ENCODE measurements at places on chromosomes 16 and 17. TPM values are rescaled to one million over a fixed set of nuclear protein-coding genes. Genes with fewer than 3 reads are reported as not detected.

DNA sequence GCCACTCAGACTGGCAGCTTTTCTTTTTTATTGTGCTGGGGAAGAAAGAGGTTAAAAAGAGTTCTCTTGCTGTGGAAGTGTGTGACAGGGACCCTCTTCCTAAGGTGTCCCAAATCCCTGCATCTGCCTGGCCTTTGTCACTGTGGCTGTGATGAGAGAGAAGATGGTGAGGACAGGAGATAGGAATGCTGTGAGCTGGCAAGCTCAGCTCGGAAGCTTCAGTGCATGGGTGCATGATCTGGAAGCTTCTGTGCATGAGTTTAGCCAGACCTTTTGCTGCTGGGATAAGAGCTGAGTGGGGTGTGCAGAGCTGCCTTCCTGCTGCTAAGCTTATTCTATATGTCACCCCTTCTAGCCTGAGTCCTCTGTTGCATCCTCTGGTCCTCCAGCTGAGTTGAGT lies 103.3 kb upstream of the CACNG3 start:
- no peak for DNase-seq

DNA sequence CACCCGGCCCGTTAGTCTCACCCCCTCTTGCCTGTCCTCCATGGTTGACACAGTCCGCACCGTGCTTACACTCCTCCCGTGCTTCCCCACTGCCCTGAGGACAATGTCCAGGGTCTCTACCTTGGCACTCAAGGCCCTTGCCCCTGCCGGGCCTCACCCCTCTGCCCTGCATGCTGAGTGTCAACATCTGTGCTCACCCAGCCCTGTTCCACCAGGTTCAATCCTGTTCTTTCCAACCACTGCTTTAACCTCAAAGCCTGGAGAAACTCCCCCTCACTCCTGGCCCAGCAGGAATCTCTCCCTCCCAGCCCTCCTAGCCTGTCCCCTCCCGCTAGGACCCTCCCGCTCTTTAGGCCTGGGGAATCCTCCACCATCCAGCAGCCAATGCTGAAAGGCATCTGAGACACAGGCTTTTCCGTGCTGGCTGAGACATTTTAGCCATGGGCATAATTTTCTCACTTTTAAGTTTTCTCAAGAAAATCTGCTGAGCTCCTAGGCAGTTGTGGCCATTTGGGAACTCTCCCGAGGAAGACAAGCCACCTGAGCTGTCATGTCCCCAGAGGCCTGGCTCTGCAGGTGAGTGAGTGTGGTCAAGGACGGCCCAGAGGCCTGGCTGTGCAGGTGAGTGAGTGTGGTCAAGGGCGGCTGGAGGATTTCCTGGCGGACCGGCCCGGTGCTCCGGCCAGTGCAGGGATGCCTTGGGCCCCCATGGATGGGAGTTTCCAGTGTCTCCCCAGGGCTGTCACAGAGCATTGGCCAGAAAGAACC lies 10.8 kb upstream of the P2RX1 start:
- no peak for DNase-seq

DNA sequence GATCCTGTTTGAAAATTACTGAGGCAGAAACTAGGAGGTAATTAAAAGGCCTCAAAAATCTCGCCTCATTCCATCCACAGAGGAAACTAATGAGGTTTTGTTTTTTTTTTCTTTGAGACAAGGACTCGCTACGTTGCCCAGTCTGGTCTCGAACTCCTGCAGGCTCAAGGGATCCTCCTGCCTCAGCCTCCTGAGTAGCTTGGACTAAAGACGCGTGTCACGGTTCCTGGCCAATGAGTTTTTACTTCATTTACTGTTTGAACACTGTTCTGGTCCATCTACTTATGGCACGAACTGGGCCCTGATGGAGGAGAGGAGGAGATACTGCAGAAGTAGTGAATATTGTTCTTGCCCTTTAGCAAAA lies 600 bp upstream of the BLTP2 start:
- DNase-seq, result no peak

- DNase-seq, result peak; percentile 90
These were observed 78.3 kb upstream of the CIBAR2 start for GRCh38 chr16:85190572-85190971.

DNA sequence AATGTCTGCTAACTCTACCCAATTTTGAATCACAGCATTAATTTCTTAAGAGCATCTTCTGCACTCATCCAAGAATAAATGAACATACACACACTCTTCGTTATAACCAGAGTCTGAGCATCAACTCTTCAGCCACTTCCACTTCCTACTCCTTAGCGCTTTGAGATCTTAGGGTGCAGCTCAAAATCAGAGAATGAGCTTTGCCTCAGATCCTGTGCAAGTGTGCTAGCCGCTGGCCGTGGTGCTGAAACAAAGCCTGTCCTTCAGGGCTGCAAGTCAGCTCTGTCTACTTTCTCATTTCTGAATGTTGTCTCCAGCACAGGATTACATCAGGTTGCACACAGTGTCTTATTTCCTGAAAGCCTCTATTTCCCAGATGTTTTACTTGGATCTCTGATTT lies 165.4 kb downstream of the AIPL1 start:
- peak; percentile 75 for DNase-seq

DNA sequence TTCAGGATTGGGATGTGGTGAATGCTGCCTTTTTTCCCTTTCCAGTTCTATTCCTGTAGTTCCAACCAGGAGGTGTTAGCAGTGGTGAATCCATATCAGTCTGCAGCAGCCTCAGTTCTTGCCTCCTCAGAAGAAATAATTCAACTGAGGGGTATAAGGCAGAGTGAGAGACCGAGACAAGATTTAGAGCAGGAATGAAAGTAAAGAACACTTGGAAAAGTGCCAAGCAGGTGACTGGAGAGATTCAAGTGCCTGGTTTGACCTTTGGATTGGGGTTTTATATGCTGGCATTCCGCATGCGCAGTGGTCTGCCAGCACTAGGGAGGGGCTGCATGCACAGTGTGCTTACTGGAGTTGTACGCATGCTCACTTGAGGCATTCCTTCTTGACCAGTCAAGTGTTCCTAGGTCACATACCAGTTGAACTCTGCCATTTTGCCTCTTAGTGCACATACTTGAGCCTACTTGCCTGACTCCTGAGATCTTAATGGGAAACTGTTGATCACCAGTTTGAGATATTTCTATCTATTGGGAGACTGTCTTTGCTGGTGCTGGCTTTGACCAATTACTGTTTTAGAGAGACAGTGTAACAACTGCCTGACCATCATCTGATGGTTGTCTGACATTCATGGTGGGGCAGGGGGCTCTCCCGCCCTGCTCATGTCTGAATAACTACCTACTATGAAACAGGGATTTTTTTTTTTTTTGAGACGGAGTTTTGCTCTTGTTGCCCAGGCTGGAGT lies 680 bp upstream of the CCL15 start:
- no peak for DNase-seq

GRCh38 chr17:29007860-29008455 lies 2.1 kb upstream of the SEZ6 start:
- peak; percentile 87 for DNase-seq

The TMEM219 gene
- 92.2 TPM for total RNA-seq

The TAC4 gene
- total RNA-seq, result not detected

DNA sequence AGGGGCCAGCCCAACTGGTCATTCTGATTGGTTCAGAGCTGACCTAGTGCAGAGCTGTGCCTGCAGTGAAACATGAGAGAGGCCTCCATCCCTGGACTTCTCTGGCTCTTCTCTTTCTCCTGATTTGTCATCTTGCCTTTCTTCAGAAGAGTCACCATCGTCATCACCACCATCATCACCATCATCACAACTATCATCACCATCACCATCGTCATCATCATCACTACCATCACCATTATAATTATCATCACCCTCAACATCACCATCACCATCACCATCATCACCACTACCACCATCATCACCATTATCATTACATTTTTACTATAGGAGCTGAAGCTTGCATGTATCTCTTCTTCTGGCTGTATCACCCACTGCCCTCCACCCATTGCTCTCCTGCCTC lies 94.5 kb upstream of the FAM20A start:
- DNase-seq, result no peak

- DNase-seq, result no peak
These were observed 31.0 kb upstream of the BHLHA9 start for GRCh38 chr17:1239210-1239609.

DNA sequence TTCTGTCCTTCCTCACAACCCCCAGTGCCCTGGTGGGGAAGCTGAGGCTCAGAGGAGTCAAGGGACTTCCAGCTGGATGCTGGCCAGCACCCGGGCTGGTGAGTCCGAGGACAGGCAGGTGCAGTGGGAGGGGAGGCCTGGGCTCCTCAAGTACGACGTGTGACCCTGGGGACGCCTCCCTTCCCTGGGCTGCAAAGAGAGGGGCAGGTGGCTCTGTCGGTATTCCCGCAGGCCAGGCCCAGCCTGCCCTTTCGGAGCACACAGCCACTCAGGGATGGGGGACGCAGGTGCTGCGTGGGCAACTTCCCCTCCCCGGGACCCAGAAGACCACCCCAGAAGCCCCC lies 33.1 kb upstream of the PVALEF start:
- DNase-seq, result no peak

DNA sequence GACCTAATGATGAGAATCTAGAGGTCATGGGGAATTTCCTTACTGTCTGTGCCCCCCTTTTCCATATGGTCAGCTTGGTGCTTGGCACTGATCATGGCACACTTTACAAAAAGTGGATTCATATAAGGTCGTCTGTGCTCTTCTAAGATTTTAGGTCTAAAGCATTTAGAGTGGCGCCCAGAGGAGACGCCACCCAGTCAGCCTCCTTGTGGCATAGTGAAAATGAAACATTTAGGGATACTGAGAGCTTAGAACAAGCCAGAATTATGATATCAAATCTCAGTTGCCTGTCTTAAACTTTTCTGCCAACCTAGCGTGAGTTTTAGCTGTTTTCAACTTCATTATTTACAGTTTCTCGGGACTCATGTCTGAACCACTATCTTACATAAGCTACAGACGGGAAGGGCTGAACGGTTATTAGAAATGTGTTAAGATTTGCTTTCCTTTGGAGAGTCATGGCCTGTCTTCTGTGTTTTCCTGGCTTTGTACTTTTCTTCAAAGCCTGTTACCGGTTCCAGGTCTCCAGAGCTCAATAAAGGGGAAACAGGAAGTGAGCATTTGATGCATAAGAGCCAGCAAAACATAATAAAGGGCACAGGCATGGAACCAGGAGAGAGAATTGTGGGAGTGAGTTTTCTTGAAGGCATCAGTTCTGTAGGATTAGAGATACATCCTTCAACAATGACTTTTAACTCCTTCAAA lies 13.7 kb downstream of the ZNRF1 start:
- no peak for DNase-seq

The LUC7L gene
- 105 TPM for total RNA-seq

DNA sequence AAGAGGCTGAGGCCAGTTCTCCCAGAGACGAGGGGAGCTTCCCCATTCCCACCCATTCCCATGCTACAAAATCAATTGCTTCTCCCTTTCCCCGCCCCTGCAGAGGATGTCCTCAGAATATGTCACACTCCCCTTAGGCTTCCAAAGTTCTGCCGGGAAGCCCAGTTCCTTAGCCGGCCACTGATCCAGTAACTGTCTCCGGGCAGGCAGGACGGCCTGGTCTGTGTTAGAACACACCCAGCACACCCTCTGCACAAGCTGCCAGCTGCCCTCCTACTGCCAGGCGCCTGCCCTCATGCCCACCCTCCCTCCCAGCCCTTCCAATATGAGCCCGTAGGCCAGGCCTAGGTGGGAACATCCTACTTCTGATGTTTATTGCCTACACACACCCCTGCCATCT lies 31.1 kb downstream of the SGSM2 start:
- no peak for DNase-seq

- DNase-seq, result peak; percentile 78
These were observed 2.3 kb upstream of the CCDC182 start for GRCh38 chr17:57747221-57748017.

GRCh38 chr16:6603780-6604325 lies 728.8 kb upstream of the RBFOX1 start:
- no peak for DNase-seq

The CNTNAP1 gene
- total RNA-seq, result 2.6 TPM

The HSD17B2 gene
- total RNA-seq, result 6.0 TPM

The PRSS33 gene
- not detected for total RNA-seq

DNA sequence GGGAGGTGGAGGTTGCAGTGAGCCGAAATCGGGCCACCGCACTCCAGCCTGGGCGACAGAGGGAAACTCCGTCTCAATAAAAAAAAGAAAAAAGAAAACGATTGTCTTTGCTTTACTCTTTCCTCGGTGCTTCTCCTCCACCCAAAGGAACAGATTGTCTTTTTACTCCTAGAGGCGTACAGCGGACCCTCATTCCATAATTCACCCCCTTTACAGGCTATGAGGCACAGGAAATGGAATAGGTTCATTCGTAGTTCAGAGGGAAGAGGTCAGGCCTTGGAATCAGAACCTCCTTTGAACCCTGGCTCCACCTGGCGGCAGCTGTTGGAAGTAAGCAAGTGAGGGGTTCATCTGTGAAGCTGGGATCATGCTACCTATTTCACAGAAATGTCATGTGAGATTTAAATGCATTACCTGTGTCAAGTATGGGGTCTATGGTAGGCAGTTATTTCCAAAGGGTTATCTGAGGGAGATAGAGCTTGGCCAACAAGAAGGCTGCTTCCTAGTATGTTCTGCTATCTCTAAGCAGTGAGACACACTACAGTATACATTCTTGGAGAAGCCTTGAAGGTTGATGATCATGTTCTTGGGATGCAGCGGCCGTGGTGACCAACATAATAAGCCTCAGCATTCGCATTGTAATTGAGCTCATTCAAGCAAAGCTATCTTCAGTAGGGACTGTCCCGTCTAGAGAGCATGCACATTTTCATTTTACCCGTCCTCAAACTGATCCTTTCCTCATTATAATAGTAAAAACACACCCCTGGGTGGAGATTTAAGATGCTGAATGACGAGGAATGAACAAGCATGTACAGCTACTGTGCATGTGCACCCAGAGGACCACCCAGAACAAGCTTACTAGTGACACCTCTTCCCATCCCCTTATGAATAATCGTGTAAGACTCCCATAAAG lies 18.7 kb upstream of the ZNF689 start:
- peak; percentile 87 for DNase-seq

DNA sequence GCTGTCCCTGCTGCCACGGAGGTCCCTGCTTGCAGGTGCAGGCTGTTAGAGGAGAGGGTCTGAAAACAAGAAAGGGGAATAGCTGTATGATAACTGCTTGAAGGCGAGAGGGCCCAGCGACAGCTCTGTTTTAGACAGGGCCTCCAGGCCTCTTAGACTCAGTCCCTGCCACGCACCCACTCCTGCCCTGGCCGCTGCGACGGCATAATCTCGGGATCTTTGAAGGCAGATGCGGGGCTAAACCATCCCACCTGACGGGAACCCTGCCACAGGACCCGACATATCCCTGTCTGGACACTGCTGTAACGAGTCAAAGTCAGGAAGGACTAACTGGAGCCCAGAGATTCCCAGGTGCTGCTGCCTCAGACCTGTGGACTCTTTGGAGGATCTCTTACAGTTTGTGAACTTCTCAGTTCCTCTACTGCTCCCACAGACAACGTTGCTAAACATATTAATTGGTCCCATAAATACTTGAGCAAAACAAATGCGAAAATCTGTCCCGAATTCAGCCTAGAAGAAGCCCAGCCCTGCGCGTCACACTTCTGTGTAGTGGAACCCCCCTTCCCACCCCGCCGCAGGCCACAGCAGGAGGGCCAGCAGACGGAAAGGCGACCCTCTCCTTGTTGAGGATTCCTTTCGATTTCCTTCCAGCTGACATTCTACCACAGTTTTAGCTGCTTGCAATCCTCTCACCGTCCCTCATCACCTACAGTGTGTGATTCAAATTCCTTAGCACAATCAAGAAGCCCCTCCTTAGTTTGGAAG lies 998 bp upstream of the TMEM11 start:
- no peak for DNase-seq

The NPIPA5 gene
- 4.7 TPM for total RNA-seq

Data from myocyte (in vitro differentiated cells).